ENCODE measurements at places on chromosomes 11 and 22.

DNA sequence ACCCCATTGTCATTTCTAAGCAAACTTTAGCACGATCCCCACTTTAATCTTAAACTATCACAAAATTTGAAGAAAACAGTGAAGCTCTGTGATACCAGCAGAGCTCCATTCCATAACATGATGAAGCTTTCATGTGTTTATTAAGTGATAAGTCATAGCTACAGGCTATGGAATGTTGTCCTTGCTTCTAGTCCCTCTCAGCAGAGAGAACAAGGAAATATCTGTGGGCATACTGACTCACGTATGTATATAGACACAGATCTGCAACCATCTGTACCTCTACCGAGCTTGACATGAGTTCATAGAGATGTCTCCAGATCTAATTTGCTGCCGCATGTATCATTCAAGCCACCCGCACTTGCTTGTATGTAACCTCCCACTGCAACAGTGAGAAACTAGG is 588.9 kb downstream of the ETS1 start:
- no peak for DNase-seq

DNA sequence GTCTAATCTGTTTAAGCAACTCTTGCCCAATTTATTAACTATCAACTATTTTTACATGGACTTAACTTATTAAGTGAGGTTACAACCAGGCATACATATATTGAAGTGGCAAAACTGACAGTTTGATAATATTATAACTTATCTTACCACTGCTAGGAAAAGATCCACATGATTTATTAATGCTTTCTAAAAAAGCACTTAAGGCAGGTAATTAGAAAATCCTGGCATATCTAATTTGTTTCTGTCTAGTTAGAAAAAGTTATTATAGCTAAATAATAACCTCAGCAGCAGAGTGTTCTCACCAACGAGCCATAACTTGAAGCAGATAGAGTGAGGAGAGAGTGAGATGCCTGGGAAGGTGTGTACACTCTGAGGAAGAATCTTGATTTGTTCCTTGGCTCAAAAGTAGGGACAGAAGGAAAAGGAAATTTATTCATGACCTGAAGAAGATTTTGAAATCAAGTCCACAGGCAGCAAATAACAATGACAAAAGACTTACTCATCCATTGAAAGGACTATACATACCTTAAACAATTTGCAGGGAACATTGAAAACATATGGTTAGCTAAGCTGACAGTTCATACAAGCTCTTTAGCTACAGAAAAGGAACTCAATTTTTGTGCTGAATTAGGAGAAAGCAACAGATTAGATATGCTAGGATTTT is 7.1 kb upstream of the MUC15 start:
- DNase-seq = no peak

- DNase-seq = peak; percentile 70
These were observed 41.1 kb downstream of the DIXDC1 start for GRCh38 chr11:111978028-111978771.

DNA sequence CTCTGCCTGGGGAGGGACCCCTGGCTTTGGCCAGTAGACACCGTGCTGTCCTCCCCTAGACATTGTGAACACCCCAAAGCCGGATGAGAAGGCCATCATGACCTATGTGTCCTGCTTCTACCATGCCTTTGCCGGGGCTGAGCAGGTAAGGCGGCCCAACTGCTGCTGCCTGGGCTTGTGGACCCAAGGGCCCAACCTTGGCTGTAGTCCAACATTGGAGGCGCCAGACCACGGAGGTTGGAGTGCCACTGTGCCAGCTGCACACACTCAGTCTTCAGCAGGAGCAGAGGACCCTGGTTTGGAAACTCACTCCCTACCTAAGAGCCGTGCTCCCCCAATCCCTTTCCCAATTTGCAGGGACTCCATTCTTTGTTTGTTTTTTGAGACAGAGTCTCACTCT is 9.4 kb downstream of the ACTN3 start:
- no peak for DNase-seq

GRCh38 chr11:2694995-2695939 is 4.5 kb downstream of the KCNQ1OT1 start:
- no peak for DNase-seq

GRCh38 chr11:109798521-109798920 is 294.7 kb upstream of the ZC3H12C start:
- DNase-seq = no peak

- no peak for DNase-seq
These were observed 3.8 kb downstream of the KCNC1 start for GRCh38 chr11:17738151-17738973.

- no peak for DNase-seq
These were observed 46.6 kb downstream of the GGTLC2 start for GRCh38 chr22:22691055-22691454.

GRCh38 chr11:10291801-10292638 is 2.0 kb downstream of the SBF2 start:
- no peak for DNase-seq

- DNase-seq = peak; percentile 70
These were observed 65.7 kb downstream of the FLI1 start for GRCh38 chr11:128759597-128759996.

GRCh38 chr11:21323617-21324016 is 654.2 kb downstream of the NELL1 start:
- DNase-seq = no peak

DNA sequence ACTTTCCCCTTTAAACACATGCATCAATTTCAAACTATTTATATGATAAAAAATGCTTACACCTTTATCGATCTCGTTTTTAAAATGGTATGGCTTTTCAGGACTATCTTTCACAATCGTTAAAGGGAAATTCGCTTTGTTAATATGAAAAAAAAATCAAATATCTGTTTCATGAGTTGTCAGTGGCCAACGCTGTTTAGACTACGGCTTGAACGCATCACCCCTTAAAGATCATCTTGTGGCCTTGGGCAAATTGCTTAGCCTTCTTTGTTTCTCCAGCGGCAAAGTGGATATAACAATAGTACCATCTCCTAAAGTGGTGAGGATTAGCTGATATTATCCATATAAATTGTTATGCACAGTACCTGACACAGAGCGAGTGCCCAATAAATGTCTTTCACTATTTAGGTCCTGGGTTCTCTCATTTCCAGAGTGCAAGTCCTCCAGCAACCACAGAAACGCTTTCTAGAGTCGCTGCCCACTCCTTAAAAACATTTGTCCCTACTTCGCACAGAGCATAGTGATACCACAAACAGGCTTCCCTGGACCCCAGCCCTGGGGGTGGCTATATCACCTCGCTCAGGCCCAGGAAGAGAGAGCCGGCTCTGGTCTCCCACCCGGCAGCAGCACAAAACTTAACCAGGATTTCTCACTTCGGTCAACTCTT is 904 bp downstream of the SLC35F2 start:
- DNase-seq = peak; percentile 31

DNA sequence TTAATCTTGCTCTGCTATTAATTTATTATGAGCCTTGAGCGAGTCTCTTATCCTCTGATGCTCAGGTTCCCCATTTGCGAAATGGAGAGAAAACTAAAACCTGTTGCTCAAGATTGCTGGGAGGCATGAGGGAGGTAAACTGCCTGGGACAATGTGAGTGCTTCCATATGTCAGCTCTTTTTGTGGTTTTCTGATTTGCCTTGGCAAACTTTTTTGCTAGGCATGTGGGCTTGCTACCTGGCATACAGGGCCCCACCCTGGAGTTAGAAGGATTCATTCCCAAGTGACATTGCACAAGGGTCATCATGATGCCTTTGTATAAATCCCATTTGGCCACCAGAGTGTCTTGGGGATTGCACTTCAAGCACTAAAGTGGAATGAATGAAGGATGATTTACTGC is 22.4 kb downstream of the TSPAN18 start:
- no peak for DNase-seq

DNA sequence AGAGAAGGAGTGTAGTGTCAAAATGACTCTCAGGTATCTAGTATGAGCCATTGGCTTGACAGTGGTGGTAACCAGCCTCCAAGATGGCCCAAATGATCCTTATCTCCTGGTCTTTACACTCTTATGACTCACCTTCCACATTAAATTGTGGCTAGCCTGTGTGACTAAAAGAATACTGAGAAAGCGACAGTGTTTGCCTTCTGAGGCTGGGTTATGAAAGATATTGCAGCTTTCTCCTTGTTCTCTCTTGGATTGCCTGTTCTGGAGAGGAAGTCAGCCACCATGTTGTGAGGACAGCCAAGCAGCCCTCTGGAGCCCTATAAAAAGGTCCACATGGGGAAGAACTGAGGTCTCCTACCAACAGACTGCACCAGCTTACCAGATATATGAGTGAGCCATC is 15.8 kb downstream of the C11orf71 start:
- peak; percentile 81 for DNase-seq

DNA sequence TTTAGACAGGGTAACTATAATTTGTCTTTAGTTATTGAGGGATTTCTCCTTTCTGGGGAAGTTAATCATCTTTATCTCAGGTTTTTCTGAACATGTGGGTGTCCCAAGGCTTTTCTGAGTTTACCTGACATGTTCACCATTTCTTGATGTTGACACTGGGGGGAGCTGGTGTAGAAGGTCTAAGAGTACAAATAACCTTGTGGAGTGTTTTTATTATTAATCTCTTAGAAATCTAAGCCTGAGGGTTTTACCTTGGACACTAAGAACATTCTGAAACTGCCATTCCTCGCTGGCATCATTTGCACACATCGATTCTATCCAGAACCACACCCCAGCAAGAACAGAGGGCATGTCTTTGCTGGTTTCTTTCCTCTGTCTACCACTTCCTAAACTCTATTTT is 15.6 kb upstream of the C11orf91 start:
- peak; percentile 75 for DNase-seq

DNA sequence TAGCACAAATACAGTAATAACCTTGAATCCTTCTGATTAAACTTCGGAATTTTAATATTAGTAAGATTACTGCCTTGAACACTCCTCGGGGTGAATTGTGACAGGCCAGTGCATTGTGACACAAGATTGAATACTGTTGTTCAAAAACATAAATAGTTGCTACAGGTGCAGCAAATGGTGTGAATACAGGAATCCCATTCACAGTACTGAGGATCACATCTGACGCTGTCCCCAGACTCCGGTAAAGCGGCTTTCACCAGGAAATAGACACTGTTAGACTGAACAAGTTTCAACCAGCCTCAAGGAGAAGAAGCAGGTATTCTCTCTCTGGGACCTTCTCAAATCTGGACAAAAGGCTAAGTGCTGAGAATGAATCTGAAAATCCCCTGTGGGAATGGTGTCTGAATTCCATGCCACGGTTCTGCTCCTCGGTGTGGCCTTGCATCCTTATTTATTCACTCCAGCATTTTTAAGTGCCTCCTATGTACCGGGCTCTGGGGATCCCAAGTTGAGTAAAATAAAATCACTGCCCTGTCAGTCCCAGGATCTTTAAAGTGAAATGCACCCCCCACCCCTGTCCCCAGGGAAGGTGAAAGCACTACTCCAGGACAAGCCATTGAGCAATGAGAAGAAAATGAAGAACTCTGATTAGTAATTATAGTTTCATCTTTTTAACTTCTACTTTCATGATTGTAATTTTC is 3.4 kb downstream of the LGR4 start:
- peak; percentile 40 for DNase-seq

- DNase-seq = no peak
These were observed 45.0 kb downstream of the CWC15 start for GRCh38 chr11:94928117-94928990.

DNA sequence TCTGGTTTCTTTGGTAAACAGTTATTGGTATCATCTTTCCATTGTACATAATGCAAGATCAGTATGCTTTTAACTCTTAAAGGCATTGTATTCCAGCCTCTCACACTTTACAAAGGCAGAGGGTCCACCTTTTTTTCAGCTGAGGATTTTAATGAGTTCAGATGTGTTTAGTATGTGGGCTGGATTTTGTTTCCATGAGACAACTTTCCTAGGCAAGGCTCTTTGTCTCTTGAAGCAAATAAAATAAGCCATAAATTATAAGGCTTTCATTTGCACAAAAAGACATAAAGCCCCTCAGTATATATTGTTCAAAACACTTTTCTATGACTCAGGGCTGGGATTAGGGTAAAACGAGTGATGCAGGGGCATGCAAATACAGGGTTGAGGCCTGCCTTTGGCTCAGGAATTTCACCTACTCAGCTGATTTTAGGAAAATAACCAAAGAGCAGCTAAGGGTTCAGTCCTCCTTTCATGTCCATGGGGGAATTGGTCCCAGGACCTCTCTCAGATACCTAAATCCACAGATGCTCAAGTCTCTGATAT is 7.6 kb downstream of the MMP20 start:
- no peak for DNase-seq

- no peak for DNase-seq
These were observed 404.0 kb downstream of the GUCY1A2 start for GRCh38 chr11:106614262-106614661.

- no peak for DNase-seq
These were observed 1.2 kb downstream of the GAS2L1 start for GRCh38 chr22:29307596-29308147.

DNA sequence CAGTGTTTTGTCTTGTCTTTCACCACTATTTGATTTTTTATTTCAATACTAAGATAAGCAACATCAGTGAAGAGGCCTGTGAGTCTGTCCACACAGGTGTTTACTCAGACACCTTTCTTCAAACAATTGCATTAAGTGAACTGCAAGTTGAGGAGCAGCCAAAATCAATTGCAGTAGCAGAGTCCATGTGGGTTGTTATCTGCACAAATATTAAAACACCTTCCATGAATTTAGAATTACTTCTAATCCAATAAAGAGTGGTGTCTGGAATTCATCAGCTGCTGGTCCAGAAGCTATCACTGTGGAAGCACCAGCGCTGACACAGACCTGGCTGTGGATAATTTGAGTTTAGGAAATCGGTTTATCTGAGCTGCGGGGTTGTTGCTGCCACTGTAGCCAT is 83.5 kb upstream of the FAT3 start:
- DNase-seq = no peak

- DNase-seq = no peak
These were observed 49.9 kb upstream of the THY1 start for GRCh38 chr11:119472856-119473222.

- DNase-seq = no peak
These were observed 4.3 kb upstream of the ATP5MGL start for GRCh38 chr22:42644422-42645340.

DNA sequence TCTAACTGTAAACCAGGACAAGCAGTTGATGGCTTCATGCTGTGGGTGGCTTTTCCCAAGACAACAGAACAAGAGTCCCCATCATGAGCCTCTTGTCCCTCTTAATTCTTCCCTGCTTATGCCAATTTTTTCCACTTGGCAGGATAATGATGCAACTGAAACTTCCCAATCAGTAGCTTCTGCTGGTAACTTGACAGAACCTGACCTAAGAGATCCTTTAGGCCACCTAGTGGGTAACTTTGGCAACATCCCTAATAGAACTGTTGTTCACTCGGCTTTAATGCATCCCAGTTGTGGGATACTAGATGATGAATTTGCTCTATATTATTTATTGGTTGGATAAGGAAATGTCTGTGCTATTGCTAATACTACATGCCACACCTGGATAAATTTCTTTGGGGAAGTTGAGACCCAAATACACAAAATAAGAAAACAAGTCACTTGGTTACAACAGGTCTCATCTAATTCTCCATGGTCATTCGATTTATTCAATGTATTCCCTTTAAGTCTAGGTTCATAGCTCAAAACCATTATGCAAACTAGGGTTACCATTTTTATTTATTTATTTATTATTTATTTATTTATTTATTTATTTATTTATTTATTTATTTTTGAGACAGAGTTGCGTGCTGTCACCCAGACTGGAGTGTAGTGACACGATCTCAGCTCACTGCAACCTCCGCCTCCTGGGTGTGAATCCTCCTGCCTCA is 41.4 kb upstream of the NFAM1 start:
- peak; percentile 58 for DNase-seq

GRCh38 chr22:42931421-42932196 is 74.5 kb upstream of the ARFGAP3 start:
- DNase-seq = no peak

Measured in M059J (cell line).